Neuronal stem cell (in vitro differentiated cells): ENCODE measurements at places on chromosomes 7 and 10.

DNA sequence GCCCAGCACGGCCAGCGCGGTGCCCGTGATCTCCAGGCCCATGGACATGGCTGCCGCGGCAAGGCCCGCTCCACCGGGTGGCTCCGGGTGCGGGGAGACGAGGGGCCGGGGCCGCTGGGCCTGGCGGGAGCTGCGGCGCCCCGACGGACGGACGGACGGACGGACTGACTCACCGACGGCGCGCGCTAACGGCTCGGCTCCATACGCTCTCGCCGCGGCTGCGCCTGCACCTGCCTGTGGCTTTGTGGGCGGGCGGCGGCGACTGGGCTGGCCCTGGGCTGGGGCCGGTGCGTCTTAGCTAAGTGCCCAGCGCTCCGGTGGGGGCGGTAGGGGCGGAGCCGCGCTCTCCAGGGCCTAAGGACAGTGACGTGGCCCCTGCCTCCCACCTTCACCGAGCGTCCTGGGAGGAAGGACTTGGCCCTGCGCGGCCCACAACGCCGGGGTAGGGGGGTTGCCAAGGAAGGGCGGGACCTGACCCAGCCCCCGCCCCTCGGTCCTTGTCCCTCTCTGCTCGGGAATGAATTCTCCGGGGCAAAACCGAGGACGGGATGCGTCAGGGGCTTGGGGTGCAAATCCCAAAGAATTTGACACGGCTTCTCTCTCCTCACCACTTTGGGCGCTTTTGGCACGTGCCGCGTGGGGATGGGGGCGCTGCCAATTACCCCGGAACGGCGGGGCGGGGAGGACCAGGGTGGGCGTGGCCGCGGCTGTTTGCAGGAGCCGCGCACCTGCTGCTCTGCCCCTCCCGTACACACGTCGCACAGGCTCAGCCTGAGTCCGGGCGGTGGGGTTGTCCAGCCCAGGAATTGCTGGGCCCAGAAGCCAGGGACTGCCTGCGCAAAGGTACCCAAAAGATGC is at the start of gene CLDN3:
TSS of gene CLDN3 (minus strand) at position 269 of the 858 bp plus-strand sequence. CDS start at position 48, 221 bp downstream.
- DNase-seq, result peak; percentile 73

- DNase-seq, result no peak
These were observed 9.9 kb downstream of the WDR86 start for GRCh38 chr7:151399906-151400305.

- no peak for DNase-seq
These were observed 16.9 kb upstream of the GGCT start for GRCh38 chr7:30521532-30521931.

DNA sequence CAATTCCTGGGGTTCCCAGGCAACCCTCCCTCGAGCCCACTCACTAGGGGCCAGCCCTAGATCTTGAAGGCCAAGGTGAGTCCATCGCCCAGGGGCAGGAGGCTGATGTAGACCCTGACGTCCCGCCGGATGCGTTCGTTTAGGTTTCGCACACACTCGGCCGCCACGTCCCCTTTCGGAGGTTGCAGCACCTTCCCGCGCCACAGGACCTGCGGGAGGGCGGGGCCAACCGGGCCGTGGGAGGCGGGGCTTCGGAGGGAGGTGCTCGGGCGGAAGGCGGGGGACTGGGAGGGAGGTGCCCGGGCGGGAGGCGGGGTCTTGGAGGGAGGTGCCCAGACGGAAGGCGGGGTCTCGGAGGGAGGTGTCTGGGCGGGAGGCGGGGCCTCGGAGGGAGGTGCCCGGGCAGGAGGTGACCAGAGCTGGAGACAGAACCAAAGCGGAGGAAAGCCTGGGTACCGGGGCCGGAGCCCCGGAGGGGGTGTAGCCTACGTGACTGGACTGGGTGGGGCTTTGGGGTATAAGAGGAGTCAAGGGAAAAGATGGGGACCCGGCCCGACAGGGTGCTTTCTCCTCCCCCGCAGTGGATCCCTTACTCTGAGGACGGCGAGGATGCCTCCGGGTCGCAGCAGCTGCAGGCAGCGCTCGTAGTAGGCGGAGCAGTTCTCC is 1.6 kb downstream of the COMTD1 start:
- peak; percentile 84 for DNase-seq

GRCh38 chr10:91621483-91622113 is 11.3 kb downstream of the PPP1R3C start:
- no peak for DNase-seq

GRCh38 chr7:40918701-40919271 is 784.0 kb downstream of the SUGCT start:
- no peak for DNase-seq

GRCh38 chr10:124971276-124971675 is 29.4 kb downstream of the ZRANB1 start:
- DNase-seq, result no peak

GRCh38 chr10:73529089-73529832 is 33.4 kb upstream of the PPP3CB start:
- DNase-seq, result peak; percentile 83

DNA sequence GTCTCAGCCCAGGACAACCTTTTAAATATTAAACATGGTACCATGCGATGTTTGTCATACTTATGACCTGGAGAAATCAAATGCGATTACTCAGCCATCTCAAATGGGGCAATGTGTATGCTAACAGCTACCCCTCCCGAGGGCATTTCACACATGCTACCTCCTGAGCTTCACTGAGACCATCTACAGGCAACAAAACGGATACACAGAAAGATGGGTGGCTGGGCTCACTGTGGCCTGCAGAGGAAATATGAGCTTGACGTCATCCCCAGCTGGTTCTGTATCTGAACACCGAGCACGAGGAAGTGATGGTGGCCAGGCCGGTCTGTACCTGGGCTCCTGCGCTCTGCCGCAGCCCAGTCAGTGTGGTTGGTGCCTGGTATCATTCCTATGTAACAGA is 374.3 kb downstream of the RPS24 start:
- no peak for DNase-seq

- no peak for DNase-seq
These were observed 19.2 kb downstream of the BTBD16 start for GRCh38 chr10:122290334-122290733.

GRCh38 chr7:91717681-91718470 is 162.6 kb downstream of the MTERF1 start:
- no peak for DNase-seq

- DNase-seq, result no peak
These were observed 22.5 kb upstream of the EPHB6 start for GRCh38 chr7:142832417-142832816.

DNA sequence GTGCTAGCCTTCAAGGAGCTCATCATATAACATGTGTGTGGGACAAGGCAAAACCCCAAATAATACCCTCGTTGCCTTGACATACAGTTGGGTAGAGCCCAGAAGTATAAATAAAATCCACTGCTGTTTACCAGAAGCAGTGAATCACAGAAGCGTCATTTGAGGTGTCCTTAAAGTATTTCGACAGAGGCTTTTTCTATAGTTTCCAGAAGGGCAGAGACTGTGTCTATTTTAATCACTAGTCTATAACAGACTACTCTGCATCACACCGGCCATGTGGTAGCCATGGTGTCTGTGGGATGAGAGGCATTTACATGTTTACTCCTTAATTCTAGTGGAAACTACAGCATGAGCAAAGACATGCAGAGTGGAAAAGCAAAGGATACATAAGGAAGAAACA is 131.3 kb downstream of the CTTNBP2 start:
- no peak for DNase-seq

DNA sequence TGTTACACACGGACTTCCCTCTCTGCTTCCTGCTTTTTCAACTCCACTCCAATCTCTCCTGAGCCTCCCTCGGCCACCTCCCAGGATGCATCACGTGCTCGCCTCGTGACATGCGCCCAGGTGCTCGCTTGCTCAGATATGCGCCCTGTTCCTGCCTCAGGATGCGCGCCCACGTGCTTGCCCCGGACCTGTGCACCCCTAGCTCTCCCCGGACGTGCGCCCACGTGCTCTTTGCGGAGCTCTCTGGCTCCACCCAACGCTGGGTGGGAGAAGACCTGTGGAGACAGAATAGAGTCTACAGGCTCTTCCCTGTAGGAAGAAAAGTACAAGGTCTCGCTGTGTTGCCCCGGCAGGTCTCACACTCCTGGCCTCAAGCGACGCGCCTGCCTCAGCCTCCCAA is 23.1 kb downstream of the PARD3 start:
- no peak for DNase-seq

DNA sequence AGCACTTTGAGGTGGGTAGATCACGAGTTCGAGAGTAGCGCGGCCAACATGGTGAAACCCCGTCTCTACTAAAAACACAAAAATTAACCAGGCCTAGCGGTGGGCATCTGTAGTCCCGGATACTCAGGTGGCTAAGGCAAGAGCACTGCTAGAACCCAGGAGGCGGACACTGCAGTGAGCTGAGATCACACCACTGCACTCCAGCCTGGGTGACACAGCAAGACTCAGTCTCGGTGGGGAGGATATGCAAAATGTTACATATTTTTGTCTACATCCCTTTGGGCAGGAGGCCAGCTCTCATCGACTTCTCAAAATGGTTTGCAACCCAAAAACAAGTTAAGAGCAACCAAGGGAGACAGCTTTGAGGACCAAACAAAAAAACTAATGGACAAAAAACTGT is 8.2 kb downstream of the ATE1 start:
- no peak for DNase-seq

DNA sequence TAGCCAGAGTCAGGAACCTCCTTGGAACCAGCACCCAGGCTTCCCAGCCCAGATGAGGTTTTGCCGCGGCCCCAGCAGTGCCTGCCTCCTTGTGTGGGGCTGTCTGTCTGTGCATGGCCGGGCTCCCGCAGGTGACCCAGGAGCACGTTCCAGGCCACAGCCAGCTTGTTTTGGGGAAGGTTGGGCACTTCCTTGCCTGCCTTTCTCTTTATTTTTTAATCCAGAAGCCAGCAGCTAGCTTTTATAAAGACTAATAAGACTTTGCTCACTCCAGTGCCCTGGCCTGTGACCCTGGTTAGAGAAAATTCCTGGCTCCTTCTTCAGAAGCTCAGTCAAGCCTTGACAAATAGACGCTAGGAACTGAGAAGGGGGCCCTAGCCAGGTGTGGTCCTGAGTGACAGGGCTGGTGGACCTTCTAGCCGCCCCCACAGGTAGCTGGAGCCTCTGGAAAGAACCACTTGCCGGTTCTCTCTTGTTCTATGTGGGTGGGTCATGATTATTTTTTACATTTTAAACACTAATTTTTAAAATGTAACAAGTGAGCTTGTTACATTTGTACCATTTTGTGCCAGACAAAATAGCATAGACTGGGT is 837 bp downstream of the SLC29A3 start:
- no peak for DNase-seq

DNA sequence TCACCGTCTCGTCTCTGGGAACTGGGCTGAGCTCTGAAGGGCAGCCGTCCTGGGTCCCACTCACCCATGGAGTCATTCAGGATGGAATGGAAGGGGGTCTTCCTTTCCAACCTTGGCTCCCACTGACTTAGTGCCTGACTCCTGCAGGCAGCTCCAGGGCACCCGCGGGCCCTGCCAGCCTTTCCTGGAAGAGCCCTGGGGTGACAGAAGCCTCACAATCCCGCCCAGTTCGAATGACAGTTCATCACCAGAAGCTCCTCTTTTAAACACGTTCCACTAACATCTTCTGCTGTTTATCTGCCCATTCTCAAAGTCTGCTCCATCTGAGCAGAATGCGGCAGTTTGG is 110.6 kb downstream of the TNS3 start:
- no peak for DNase-seq

- no peak for DNase-seq
These were observed 78.2 kb upstream of the STEAP1B start for GRCh38 chr7:22578007-22578733.

GRCh38 chr10:28811639-28812349 is 134.5 kb downstream of the BAMBI start:
- DNase-seq, result no peak

GRCh38 chr10:74104996-74105395 is 45.6 kb downstream of the AP3M1 start:
- no peak for DNase-seq

DNA sequence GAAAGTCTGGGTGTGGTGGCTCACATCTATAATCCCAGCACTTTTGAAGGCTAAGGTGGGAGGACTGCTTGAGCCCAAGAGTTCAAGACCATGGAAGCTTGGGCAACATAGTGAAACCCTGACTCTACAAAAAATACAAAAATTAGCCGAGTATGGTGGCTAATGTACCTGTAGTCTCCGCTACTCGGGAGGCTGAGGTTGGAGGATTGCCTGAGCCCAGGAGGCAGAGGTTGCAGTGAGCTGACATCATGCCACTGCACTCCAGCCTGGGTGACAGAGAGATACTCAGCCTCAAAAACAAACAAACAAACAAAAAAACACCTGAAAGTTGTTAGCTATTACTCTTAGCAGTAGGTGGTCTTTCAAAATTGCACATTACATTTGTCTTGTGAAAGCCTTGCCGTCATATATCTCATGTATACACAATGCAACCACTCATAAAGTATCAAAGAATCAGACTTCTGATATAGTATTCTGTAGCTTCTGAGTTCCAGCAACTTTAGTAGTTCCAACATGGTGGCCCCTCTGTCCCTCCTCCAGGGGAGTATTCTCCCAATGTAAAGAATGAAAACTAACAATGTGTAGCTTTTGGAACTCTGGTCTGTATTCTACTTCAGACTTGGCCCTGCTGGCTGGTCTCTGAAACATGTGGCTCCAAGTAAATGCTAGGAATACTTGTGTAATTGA is 101.5 kb downstream of the ZNF92 start:
- DNase-seq, result no peak

- no peak for DNase-seq
These were observed 34.2 kb downstream of the IL2RA start for GRCh38 chr10:6027929-6028328.

DNA sequence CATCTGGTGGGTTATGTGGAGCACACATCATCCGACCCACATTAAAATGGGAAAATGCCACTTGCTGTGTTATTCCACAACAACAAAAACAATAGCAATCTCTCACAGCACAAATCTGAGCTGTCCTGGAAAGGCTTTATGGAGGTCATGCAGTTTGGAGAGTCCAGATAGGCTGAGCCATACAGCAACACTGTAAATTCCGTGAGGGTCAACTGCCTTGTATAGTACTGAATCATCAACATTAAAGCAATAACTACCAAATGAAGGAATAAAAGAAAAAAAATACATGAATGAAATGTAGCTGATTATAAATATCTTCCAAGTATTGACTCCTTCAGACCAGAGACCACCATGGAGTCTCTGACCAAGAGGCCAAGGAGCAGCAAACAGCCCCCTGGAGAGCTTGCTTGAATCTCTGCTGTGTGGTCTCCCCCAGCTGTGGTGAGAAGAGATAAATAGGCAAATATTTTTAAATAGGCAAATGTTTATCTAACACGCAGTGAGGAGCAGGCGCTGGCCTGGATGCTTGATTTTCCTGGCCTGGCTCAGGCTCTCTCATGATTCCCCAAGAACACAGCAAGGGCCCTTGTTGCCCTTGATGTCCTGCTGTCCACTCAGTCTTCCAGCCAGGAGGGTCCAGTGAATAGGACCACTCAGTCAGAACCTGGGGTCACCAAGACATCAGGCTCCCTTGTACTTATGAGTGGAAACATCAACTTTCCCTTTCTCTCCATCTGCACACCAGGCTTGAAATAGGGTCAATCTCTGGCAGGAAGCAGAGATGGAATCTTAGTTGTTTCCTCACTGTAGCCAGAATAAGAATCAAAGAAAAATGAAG is 1021.3 kb downstream of the XPNPEP1 start:
- DNase-seq, result no peak

DNA sequence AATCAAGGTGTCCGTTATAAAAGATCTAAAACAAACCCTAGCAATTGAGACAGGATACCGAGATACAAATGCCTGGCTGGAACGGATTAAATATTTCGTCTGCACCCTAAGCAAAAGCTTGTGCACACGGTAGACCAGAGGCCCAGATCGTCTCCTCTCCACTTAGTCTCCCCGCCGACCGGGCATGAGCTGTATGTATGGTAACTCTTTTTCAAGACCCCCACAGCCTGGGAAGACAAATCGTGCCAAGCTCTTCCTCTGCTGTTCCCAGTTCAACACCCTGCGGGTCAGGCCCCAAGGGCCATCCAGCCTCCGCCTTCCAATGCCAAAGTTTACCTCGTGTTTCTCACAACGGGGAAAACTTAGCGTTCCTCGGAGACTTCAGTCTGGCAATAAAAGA is 285.7 kb upstream of the GALNT17 start:
- no peak for DNase-seq
